ENCODE measurements at places on chromosomes 5 and 9. TPM values are rescaled to one million over a fixed set of nuclear protein-coding genes. Genes with fewer than 3 reads are reported as not detected.
A peak's percentile ranks its signal among the peaks of the same experiment; 100 is the strongest.

GRCh38 chr9:35236692-35237091 lies 74.9 kb downstream of the UNC13B start:
- peaks cover 16% of the 10 kb centered on the region for H3K36me3 ChIP-seq
- H3K4me3 ChIP-seq: no peak overlapping the region
- H3K27me3 ChIP-seq: no peaks in the 10 kb centered on the region
- H3K4me1 ChIP-seq: no peaks in the 10 kb centered on the region

- no peak for DNase-seq
- H3K27me3 ChIP-seq: peaks cover 28% of the 10 kb centered on the region
- no peak overlapping the region for H3K27ac ChIP-seq
- no peaks in the 10 kb centered on the region for H3K4me1 ChIP-seq
- H3K36me3 ChIP-seq: no peaks in the 10 kb centered on the region
Observed at GRCh38 chr5:174397206-174397605, 327.2 kb upstream of the MSX2 start.

DNA sequence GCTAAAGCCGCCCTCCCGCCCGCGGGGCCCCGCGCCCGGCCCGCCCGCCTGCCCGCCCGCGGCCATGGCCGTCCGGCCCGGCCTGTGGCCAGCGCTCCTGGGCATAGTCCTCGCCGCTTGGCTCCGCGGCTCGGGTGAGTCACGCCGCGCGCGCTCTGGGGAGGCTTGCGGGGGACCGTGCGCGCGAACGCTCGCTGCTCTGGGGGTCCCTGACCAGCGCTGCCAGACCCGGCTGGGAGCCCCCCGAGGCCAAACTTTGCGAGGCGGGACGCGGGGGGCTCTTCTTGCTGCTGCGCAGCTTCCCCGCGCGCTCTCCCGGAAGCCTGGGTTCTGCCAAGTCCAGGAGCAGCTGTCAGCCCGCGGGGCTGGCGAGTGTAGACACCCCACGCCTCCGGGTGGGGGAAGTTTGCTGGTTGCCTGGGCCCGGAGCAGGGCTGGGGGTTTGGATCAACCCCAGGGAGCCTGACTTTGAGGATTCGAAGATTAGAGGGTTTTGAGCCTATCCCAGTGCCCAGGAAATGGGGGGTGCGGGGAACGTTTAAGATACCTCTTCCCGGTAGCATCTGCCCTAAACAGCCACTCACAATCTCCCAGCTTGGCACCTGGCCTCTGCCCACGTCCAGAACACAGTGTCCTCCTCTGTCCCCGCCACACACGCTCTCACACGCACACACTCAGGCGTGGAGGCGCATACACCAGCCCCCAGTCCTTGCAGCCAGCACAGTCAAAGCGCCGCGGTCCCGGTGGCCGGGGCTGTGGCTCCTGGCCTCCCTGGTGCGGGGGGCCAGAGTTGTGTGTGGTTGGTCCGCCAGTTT lies 535 bp downstream of the UNC5A start:
- no peak for DNase-seq
- peak overlapping the region; percentile 80 for H3K4me3 ChIP-seq
- no peaks in the 10 kb centered on the region for H3K36me3 ChIP-seq
- peaks cover 89% of the 10 kb centered on the region for H3K27me3 ChIP-seq
- peaks cover 14% of the 10 kb centered on the region for H3K4me1 ChIP-seq
- H3K27ac ChIP-seq: no peak overlapping the region

DNA sequence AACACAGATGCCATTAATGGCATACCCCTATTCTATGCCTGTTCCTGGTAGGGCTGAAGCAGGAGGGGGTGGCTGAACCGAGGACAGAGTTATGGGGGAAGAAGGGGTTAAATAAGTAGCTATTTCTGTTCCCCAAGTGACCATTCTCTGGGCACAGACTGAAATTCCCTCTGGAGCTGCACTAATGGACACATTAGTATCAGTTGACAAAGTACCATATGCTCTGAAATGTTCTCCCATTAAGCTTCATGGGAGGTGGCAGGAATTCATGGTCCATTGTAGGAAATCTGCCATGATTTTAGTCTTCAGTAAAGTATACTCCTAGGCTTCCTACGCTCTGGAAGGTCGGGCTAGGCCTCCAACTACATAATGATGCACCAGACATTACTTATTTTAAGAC lies 10.5 kb upstream of the FRMPD1 start:
- no peak for DNase-seq
- no peak overlapping the region for H3K4me3 ChIP-seq
- no peaks in the 10 kb centered on the region for H3K36me3 ChIP-seq
- H3K27me3 ChIP-seq: peaks cover 27% of the 10 kb centered on the region

The CCL28 gene
- not detected for total RNA-seq

The GPR107 gene
- 42.8 TPM for total RNA-seq

Data from neural crest cell (in vitro differentiated cells).